ENCODE measurements at places on chromosomes 1 and 21.

GRCh38 chr21:43866260-43866629 is 1.2 kb downstream of the AGPAT3 start:
- DNase-seq: peak; percentile 62

- DNase-seq: no peak
These were observed 229.9 kb downstream of the TTLL7 start for GRCh38 chr1:83769072-83769471.

- DNase-seq: no peak
These were observed 299.5 kb downstream of the ST6GALNAC3 start for GRCh38 chr1:76374086-76374485.

DNA sequence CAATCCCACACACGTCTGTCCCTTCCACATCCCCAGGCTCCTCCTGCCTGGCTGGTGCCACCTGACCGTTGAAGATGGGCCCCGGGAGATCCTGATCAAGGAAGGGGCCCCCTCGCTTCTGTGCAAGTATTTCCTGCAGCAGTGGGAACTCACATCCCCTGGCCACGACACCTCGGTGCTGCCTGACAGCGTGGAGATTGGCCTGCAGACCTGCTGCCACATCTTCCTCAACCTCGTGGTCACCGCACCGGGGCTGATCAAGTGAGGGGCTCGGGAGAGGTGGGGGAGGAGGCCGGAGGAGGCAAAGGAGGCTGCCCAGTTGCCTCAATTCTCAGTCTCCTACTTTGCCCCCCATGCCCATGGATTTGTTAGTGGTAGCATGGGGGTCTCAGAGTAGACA is 5.6 kb downstream of the NCDN start:
- no peak for DNase-seq

- no peak for DNase-seq
These were observed 7.4 kb downstream of the OR2T10 start for GRCh38 chr1:248590055-248590454.

GRCh38 chr21:44778983-44779382 is 22.6 kb downstream of the UBE2G2 start:
- no peak for DNase-seq

DNA sequence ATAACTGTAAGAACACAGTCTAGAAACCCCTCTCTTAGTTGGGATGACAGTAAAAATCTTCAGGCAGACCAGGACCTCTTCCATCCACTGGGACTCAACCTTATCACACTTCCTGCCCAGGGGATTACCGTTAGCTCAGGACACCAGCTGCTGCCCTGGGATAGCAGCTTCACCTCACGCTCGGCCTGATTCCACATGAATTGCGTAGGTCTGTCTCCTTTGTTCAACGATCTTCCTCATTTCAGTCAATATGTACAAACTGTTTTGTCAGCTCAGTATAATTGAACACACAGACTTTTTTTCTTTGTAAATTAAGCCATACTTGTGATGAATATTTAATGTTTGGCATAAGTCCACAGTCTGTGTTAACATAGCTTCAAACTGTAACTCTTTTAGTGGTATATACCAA is 290.4 kb downstream of the GRIK1 start:
- DNase-seq: no peak

GRCh38 chr1:2594001-2594640 is 7.5 kb downstream of the PRXL2B start:
- no peak for DNase-seq

DNA sequence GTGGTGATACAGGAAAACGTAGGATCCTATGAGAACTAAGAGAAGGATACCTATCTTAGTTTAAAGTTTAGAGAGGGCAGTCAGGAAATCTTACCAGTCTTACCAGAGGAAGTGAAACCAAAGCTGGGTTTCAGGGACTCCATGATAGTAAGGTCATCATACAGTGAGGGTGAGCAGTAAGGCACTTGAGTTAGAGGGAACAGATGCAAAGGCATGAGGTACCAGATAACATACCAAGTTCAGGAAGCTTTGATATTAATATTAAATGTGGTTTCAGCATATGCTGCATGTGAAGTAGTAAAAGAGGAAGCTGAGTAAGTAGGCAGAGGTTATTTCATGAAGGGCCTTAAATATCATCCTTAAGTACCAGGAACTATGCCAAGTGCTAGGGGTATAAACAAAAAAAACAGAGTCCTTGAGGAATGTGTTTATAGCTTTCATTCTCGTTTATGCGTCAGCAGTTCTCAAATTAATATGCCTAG is 16.9 kb downstream of the ATG4C start:
- DNase-seq: no peak

DNA sequence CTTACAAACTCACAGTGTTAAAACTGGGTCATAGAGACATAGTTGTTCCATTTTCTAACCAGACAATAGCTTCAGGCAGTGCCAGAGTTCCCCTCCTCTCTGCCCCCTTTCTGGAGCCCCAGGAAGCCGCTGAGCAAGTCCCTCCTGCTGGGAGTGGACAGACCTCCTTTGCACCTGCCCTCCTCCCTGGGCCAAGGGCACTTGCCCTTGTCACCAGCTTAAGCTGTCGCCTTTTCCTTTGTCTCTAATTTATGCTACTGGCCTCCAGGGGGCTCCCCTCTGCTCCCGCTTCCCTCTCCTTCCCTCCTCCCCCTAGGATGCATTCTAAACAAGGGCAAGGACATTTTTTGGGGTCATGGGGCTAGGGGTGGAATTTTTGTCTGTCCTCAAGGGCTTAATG is 182.4 kb downstream of the MIS18A start:
- no peak for DNase-seq

DNA sequence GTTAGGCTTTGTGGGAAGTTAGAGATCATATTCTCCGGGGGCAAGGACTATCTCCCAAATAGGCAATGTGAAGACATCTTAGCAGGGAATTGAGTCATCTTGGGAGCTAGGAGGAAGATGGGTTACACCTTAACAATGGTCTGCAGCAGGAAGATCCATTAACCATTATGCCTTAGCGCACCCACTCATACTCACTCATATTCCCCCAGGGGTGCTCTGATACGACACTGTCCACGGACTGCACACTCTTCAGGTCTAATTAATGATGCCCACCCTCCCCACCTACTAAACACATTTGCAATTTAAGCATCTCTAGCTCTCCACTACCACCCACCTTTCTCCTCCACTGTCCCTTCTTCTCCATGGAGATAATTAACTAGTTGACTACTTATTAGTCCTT is 857 bp upstream of the AK5 start:
- DNase-seq: no peak

DNA sequence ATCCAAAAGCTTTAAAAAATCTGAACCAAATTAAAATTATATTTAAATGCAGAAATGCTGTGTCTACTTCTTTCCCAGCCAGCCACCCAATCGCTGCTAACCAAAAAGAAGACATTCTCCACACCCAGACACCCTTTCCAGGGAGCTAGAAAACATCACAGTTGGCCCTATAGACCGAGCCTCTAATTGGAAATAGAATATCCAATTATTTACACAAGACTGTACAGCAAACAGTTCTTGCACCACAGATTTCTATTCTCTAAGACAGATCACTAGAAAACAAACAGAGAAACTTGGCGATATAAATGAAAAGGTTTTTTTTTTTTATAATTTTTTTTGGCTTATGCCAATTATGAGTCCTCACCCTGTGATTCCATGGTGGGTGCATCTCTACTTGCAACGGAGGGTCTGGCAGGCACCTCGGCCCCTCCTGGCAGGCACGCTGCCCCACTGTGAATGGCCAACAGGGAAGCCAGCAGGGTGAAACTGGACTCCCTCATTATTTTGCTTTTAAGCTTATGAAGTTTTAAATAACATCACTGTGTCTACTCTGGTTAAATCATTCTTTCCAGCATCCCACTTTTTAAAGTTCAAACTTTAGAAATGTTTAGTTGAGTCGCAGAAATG is 29.2 kb downstream of the BCAR3 start:
- no peak for DNase-seq

GRCh38 chr1:2203671-2204414 is 9.3 kb upstream of the FAAP20 start:
- DNase-seq: no peak

DNA sequence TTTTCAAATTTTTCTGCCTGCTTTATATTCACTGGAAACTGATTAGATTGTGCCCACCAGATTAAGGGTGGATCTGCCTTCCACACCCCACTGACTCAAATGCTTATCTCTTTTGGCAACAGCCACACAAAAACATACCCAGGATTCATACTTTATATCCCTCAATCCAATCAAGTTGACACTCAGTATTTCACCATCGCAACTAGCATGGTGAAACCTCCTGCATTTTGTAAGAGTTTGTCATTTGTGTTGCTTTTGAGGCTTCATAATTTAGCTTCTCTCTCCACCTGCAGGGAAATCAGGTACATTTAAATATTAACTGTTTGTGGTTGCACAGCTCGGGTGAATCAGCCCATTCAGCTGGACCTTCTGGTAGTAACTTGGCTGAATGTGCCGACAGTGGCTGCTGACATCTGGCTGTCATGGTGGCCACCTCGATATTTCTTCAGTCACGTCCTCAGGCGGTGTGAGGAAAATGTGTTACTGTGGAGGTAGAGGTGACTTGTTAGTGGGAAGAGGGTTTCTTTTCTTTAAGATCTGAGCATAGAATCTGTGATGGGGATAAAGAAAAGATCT is 224.0 kb downstream of the PTBP2 start:
- DNase-seq: no peak

DNA sequence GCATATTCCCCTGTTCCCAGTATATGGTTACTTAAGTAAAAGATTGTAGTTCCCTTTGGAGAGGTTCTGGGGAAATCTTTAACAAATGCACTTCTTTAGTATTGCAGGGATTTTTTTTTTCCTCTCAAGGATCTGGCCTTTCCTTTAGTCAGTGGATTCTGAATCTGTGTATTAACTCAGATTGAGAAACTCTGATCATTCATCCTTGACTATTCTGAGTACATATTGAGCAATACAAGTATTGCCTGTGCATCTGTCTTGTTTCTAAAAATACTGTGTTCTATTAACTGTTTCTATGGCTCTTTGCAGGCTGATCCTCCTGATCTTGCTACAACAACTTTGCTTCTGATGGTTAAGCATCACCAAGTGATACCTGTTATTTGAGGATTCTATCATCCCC is 67.8 kb upstream of the FGGY start:
- DNase-seq: no peak

GRCh38 chr1:247298701-247299100 is 33.0 kb downstream of the ZNF496 start:
- no peak for DNase-seq

GRCh38 chr1:10561497-10561896 is 86.7 kb downstream of the PEX14 start:
- DNase-seq: no peak

GRCh38 chr1:225879521-225880221 is 2.5 kb downstream of the TMEM63A start:
- DNase-seq: peak; percentile 38

- no peak for DNase-seq
These were observed 17.8 kb upstream of the OVAAL start for GRCh38 chr1:180540697-180541594.

- no peak for DNase-seq
These were observed 15.4 kb upstream of the ARF1 start for GRCh38 chr1:228066891-228067654.

DNA sequence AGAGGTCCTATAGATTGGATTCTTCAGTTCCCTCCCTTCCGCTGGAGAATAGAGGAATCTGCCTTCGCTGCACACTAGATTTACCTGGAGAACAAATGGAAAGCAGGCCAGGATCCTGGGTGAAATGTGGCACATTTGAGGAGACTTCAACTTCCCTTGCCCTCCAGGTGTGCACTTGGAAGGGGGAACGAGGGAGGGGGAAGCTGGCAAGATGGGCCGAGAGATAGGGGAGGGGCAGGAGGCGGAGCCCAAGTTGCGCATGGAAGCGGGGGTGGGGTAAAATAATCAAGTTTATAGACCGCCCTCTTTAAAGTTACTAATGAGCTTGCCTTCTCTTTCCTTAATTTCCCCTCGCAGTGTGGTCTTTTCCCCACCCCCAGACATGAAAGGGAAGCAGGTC is 155.7 kb upstream of the CAMK1G start:
- no peak for DNase-seq

- DNase-seq: peak; percentile 57
These were observed 19.4 kb downstream of the PLEKHO1 start for GRCh38 chr1:150168960-150169601.

DNA sequence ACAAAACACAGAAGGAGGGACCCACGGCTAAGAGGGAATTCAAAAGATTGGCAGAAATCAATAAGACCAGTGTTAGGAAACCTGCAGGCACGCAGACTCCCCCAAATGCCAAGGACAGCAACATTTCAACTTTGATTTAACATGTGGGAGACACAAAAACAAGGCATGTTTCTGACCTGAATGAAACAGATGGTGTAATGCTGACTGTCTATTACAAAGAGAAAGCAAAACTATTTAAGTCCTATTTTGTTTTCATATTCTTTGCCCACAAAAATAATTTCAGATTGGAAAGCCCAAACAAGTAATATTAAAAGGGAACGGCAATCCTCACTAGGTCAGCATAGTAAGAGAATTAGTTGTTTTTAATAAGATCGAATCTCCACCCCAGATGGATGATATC is 107.9 kb downstream of the S1PR1 start:
- DNase-seq: no peak

GRCh38 chr21:38838598-38839327 is 33.0 kb downstream of the ETS2 start:
- DNase-seq: no peak

- no peak for DNase-seq
These were observed 68.4 kb downstream of the DNM3 start for GRCh38 chr1:171909711-171910110.

DNA sequence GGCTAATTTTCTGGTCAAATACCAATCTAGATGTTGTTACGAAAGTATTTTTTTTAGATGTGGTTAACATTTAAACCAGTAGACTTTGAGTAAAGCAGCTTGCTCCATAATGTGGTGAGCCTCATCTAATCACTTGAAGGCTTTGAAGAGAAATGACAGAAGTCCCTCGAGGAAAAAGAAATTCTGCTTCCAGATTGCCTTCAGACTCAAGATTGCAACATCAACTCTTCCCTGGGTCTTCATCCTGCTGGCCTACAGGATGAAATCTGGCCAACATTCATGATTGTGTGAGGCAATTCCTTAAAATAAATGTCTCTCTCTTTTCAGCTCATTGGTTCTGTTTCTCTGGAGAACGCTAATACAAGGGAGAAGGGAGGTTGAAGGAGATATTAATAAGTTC is 32.5 kb upstream of the SSX2IP start:
- DNase-seq: no peak

- DNase-seq: no peak
These were observed 14.6 kb upstream of the PROX1 start for GRCh38 chr1:213973129-213973528.

- no peak for DNase-seq
These were observed 39.7 kb upstream of the JUN start for GRCh38 chr1:58823481-58824010.
